ENCODE measurements at places on chromosomes 6 and 20. TPM values are rescaled to one million over a fixed set of nuclear protein-coding genes. Genes with fewer than 3 reads are reported as not detected.

GRCh38 chr20:24056491-24056890, 67.9 kb upstream of the GGTLC1 start:
- no peak for DNase-seq

- no peak for DNase-seq
Observed at GRCh38 chr20:5689463-5689862, 60.7 kb upstream of the SHLD1 start.

GRCh38 chr6:108252055-108252454, 8.8 kb downstream of the SNX3 start:
- no peak for DNase-seq

DNA sequence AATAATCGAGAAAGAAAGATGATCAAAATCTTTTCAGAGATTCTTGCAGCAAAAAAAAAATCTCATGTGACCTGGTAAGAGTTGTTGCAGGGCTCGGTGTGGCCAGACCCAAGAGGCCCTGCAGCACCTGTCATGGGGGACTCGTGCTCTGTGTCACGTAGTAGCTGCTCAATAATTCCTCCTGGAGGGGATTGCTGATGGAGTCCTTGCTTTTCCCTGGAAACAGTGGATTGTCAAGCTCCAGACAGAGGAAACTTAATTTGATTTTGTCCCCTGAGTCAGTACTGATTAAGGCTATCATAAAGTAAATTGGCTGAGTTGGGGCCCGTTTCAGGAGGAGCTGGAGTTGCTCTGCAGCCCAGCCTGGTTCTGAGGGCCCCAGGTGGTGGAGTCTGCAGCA, 125.2 kb downstream of the EDN3 start:
- no peak for DNase-seq

- DNase-seq = no peak
Observed at GRCh38 chr6:109058620-109059019, 36.0 kb downstream of the SESN1 start.

The RGS17 gene
- total RNA-seq = 8.6 TPM

DNA sequence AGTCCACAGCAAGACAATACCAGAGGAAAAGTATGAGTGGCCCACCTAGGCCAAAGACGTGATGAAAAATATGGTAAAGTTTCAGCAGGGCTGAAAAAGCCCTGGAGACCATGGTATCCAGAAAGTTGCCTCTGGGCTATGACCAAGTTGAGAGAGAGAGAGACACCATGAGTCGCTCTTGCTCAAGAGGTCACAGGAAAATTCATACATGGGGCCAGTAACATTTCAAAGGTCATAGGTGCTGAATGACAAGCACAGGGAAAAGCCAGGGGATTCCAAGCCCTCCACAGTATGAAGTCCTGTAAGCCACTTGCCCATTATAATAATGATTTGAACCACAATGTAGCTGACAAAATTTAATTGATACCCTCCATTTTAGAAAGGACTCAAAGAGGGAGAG, 657.7 kb upstream of the CITED2 start:
- DNase-seq = no peak

All from glomerular endothelial cell (primary cell).